Germinal center (tissue), 1 donor: ENCODE measurements at places on chromosomes 1 and 21.

GRCh38 chr1:154972517-154973343, 1.8 kb upstream of the CKS1B start:
- DNase-seq: no peak

DNA sequence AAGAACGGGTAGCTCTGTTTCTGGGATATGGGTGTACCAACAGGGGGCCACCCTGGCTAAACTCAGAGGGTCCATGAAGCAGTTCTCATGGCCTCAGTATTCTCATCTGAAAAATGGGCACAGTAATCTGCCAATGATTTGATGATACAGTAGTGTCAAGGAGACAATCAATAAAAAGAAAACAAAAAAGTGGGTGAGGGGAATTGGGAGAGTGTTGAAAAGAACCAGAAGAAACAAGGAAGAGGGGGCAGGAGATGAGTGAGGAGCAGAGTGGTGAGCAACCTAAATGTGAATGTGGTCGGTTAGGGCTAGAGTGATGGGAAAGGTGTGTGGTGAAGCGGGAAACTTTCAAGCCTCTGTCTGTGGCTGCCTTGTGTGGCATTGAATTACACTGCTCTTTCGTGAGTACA, 2.0 kb downstream of the SLAMF7 start:
- no peak for DNase-seq

- no peak for DNase-seq
Observed at GRCh38 chr1:9816199-9816598, 7.6 kb downstream of the CLSTN1 start.

DNA sequence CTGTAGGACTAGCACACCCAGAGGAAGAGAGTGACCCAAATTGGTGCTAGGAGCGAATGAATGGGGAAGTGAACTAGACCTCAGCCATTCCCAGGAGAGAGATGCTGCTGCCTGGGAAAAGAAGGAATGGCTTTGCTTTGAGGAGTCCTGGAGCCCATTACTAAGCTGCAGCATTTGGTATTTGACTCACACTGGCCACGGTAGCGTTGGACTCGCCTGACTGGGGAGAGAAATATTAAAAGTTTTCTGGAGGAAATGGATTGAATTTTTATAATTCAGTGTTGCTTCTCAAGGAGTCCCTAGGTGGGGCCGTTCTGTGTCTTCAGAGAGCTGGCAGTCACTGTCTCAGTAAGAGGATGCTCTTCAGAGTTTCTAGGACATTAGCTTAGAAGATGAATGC, 40.2 kb downstream of the PIK3CD start:
- DNase-seq: no peak

- DNase-seq: no peak
Observed at GRCh38 chr1:151309811-151310323, 17.3 kb downstream of the PI4KB start.

- DNase-seq: no peak
Observed at GRCh38 chr1:29412591-29412990, 176.3 kb downstream of the PTPRU start.

DNA sequence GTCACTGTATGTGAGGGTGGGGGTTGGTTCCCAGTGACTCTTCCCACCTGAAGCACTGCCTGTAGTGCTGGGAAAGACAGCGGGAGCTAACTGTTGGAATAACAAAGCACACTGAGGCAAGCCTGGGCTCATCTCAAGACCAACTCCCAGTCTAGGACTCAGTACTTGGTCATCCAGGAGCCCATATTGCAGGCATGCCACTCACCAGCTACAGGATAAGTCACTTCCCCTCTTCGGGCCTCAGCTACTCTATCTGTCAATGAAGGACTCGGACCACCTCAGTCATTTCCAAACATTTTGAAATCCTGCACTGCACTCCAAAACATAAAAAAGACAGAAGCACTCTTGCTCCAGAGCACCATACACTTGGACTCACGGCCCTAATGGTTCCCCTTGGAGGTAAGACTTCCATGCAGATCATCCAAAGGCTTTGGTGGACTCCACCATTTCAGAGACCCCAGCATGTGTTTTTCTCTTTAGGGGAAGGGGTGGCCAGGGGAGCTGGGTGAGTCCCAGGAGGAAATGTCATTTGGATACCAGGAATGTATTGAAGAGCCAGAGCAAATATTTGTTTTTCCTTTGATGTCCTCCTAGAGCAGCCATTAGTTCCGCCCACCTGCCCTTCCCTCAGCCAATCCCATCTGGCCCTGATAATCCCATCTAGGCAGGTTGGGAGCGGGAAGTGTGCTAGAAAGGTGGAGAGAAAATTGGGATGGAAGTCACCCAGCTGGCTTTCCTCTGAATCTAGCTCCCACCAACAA, 3.1 kb downstream of the NUAK2 start:
- no peak for DNase-seq

DNA sequence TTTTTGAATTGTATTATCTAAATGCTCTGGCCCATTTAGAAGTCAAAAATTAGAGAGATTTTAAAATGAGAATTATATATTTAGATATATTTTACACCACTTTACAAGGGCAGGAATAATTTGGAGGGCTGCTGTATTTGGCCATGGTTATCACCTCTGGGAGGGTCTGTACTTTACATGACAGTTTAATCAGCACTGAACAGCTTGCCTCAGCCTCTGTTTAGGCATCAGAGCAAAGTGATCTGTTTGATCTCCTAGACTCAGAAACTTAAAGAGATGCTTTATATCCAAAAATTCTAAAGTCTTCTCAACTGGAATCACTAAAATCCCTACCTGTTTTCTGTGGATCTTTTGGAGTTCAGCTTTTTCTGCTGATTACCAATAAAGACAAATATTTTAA, 5.4 kb upstream of the SPTA1 start:
- no peak for DNase-seq

DNA sequence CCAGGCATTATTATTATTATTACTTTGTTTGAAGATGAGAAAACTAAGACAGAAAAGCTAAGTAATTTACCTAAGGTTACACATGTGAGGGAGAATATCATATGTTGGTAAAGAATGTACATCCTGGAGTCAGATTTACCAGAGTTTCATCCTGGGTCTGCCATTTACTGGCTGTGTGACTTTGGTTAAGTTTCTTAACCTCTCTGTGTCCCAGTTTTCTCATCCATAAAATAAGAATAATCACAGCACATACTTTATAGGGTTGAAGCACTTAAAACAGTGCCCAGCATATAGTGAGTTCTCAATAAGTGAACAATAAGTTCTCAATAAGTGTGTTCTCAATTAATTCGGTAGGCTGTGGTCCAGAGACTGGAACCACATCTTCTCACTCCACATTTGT, 32.5 kb downstream of the UBE2U start:
- DNase-seq: no peak

- DNase-seq: no peak
Observed at GRCh38 chr1:151908228-151908691, 1.1 kb downstream of the THEM4 start.

GRCh38 chr1:115091572-115091971, 2.3 kb upstream of the TSPAN2 start:
- DNase-seq: no peak

- DNase-seq: no peak
Observed at GRCh38 chr21:15763359-15763758, 33.6 kb downstream of the USP25 start.

GRCh38 chr1:37171691-37172090, 137.4 kb upstream of the GRIK3 start:
- DNase-seq: no peak

GRCh38 chr1:2331200-2331544, 60.2 kb downstream of the MORN1 start:
- no peak for DNase-seq

GRCh38 chr1:237834461-237834860, 56.3 kb downstream of the ZP4 start:
- no peak for DNase-seq

GRCh38 chr1:1387098-1388077, 11.7 kb downstream of the CCNL2 start:
- no peak for DNase-seq

DNA sequence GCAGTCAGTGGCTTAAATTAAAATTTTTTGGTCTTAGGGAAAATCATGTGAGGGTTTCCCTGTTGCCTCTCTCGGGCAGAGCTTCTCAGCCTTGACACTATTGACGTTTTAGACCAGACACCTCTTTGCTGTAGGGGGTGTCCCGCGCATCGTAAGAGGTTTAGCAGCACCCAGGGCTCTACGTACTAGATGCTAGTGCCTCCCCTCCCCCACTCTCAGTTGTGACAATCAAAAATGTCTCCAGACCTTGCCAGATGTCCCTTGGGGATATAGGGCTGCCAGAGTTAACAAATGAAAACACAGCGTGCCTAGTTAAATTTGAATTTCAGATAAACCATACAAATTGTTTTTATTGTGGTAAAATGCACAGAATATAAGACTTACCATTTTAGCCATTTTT, 293.3 kb downstream of the DISC1 start:
- no peak for DNase-seq

- peak; percentile 48 for DNase-seq
Observed at GRCh38 chr1:192506741-192507155, 68.8 kb upstream of the RGS1 start.

DNA sequence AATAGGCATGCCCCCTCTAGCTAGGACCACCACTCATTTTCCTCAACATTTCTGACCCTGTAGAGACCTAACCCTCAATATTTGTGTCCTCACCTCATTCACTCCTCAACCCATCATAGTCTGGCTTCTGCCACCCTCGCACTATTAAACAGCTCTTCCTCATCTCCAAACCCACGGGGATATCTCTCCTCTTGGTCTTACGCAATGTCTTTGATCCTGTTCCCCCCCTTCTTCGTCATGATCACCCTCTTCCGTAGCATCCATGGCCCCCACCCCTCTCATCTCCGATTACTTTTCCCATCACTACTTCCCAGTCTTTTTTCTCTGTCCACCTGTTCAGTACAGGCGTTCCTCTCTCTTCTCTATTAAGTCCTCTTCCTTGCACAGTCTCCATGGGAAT, 51.7 kb upstream of the SPOCD1 start:
- DNase-seq: no peak

GRCh38 chr21:32088471-32088870, 190.4 kb downstream of the MIS18A start:
- no peak for DNase-seq

DNA sequence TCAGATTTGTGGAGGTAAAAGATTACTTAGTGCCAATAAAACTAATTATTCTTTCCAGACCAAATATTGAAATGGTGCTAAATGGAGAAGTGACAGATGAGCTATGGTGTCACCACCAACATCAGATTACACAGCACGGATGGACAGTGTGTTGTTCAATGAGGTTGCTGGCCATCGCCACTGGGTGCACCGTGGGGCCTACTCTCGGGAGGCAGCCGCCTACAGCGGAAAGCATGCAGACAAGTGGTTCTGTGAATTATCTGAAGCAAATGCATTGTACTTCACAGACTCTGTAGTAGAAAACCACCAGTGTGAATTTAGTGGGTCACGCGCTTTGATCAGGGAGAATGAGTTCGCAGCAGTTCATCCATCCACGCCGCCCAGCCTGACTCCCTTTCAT, 42.3 kb downstream of the GNG4 start:
- DNase-seq: no peak

GRCh38 chr1:101119289-101119688, 93.7 kb upstream of the DPH5 start:
- no peak for DNase-seq

- no peak for DNase-seq
Observed at GRCh38 chr1:244191581-244191980, 140.5 kb downstream of the ZBTB18 start.

- DNase-seq: no peak
Observed at GRCh38 chr1:15946571-15947381, 29.1 kb downstream of the ZBTB17 start.

DNA sequence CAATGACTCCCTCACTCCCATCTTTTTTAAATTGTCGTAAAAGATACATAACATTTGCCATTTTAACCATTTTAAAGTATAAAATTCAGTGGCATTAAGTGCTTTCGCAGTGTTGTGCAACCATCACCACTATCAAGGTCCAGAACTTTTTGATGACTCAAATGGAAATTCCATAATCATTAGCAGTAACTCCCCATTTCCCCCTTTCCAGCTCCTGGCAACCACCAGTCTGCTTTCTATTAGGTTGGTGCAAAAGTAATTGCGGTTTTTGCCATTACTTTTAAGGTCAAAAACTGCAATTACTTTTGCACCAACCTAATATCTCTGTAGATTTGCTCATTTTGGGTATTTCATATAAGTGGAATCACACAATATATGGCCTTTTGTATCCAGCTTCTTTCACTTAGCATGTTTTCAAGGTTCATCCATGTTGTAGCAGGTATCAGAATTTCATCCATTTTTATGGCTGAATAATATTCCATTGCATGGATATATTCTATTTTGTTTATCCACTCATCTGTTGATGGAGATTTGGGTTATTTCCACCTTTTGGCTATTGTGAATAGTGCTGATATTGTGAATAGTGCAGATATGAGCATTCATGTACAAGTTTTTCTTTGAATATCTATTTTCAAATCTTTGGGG, 159.7 kb downstream of the HIVEP3 start:
- DNase-seq: no peak

DNA sequence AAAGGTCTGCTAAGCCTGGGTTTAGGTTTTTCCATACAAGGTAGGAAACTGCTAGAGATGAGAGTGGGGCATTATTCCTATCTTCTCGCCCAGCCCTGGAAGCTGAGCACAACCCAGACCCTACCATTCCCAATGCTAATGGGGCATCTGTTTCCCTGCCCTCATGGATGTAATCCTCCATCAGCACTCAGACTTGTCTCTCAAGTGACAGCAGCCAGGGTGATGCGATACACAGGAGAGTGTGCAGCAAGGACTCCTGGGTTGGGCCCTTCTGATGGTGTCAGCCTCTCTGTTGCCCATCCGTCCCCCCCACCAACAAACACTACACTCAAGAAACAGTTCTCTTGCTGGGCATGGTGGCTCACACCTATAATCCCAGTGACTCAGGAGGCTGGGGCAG, 5.9 kb upstream of the INPP5B start:
- DNase-seq: no peak

DNA sequence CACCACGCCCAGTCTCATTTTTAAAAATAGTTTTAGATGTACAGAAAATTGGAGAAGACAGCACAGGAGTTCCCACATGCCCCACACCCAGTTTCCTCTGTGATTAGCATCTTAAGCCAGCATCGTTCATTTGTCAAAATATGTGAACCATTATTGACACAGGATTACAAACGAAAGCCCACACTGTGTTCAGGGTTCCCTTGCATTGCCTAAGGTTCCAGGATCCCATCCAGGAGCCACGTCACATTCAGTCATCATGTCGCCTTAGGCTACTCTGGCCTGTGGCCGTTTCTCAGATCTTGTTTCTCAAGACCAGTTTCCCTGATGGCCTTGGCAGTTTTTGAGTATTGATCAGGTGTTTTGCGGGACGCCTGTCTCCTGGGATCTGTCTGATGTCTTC, 34.7 kb upstream of the TNFRSF1B start:
- no peak for DNase-seq

GRCh38 chr1:113830039-113830438, 17.8 kb upstream of the RSBN1 start:
- DNase-seq: no peak

DNA sequence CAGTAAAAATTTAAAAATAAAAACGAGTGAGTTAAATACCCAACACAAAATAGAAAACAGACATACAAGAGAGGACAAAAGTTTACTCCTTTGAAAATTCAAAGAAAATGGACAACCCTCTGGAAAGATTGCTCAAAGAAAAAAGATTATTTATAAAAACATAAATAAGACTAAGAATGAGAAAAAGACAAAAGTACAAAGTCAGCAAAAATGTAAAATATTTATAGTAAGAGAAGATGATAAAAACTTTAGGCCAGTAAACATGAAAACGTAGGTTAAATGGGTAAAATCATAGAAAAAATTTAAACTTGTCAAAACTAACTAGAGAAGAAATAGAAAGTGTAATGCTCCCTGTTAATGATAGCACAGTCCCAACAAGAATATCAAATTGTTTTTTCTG, 31.9 kb upstream of the SLC45A1 start:
- no peak for DNase-seq
